ENCODE measurements at places on chromosomes 3 and 15. TPM values are rescaled to one million over a fixed set of nuclear protein-coding genes. Genes with fewer than 3 reads are reported as not detected.

SST gene
- total RNA-seq = 198 TPM

ITGA11 gene
- 7.8 TPM for total RNA-seq

CPEB1 gene
- total RNA-seq = 1.4 TPM

VIPR1 gene
- not detected for total RNA-seq

FGF12 gene
- total RNA-seq = 0.98 TPM

HDGFL3 gene
- total RNA-seq = 12.4 TPM

GALNT15 gene
- 0.33 TPM for total RNA-seq

FAM174B gene
- total RNA-seq = 2.8 TPM

ARIH2 gene
- 85.6 TPM for total RNA-seq

ADGRG7 gene
- not detected for total RNA-seq

GOLGA6D gene
- total RNA-seq = not detected

SLC24A5 gene
- total RNA-seq = not detected

GOLGA6B gene
- total RNA-seq = not detected

MITF gene
- 30.0 TPM for total RNA-seq

IMPG2 gene
- total RNA-seq = 0.16 TPM

LCTL gene
- total RNA-seq = 0.25 TPM

CCDC39 gene
- under 0.01 TPM for total RNA-seq

CNTN6 gene
- total RNA-seq = 11.8 TPM

CD276 gene
- 202 TPM for total RNA-seq

MESP2 gene
- total RNA-seq = 0.98 TPM

MCTP2 gene
- total RNA-seq = 4.4 TPM

LRRIQ4 gene
- not detected for total RNA-seq

HIGD2B gene
- total RNA-seq = not detected

HTR3C gene
- not detected for total RNA-seq

MYL3 gene
- total RNA-seq = 8.5 TPM

SPATA16 gene
- total RNA-seq = not detected

FAM43A gene
- total RNA-seq = 4.9 TPM

IMPDH2 gene
- total RNA-seq = 182 TPM

SCAANT1 gene
- total RNA-seq = not detected

NGRN gene
- 71.2 TPM for total RNA-seq

ZDHHC23 gene
- 5.5 TPM for total RNA-seq

KNG1 gene
- total RNA-seq = not detected

CFAP20DC gene
- 2.8 TPM for total RNA-seq

ZNF106 gene
- 22.4 TPM for total RNA-seq

CHRNA3 gene
- total RNA-seq = 0.13 TPM

P2RY1 gene
- total RNA-seq = under 0.01 TPM

NOP10 gene
- 295 TPM for total RNA-seq

MYZAP gene
- total RNA-seq = under 0.01 TPM

CALML4 gene
- 0.81 TPM for total RNA-seq

SLC22A13 gene
- 0.16 TPM for total RNA-seq

CDC25A gene
- 7.9 TPM for total RNA-seq

ATP2B2 gene
- not detected for total RNA-seq

ZIC1 gene
- not detected for total RNA-seq

NPAP1 gene
- total RNA-seq = not detected

SYNPR gene
- total RNA-seq = not detected

NSUN3 gene
- total RNA-seq = 8.2 TPM

GHSR gene
- not detected for total RNA-seq

GUCA1C gene
- 1.3 TPM for total RNA-seq

DNAH12 gene
- total RNA-seq = not detected

VILL gene
- 3.9 TPM for total RNA-seq

IL5RA gene
- not detected for total RNA-seq

RCN2 gene
- total RNA-seq = 60.5 TPM

OSTN gene
- not detected for total RNA-seq

PLOD2 gene
- total RNA-seq = 37.3 TPM

APOD gene
- total RNA-seq = not detected

SAXO2 gene
- total RNA-seq = not detected
